ENCODE measurements at places on chromosomes 6 and 20. TPM values are rescaled to one million over a fixed set of nuclear protein-coding genes. Genes with fewer than 3 reads are reported as not detected.

The PRICKLE4 gene
- total RNA-seq: 0.19 TPM

The FAM209B gene
- total RNA-seq: not detected

The RAET1L gene
- total RNA-seq: not detected

The UBD gene
- total RNA-seq: not detected
